ENCODE measurements at places on chromosomes 7 and 10. TPM values are rescaled to one million over a fixed set of nuclear protein-coding genes. Genes with fewer than 3 reads are reported as not detected.

PCDH15 gene
- polyA plus RNA-seq: 1.5 TPM

SVOPL gene
- 5.1 TPM for polyA plus RNA-seq

TSPAN33 gene
- polyA plus RNA-seq: 316 TPM

DDC gene
- polyA plus RNA-seq: 257 TPM

ANXA7 gene
- polyA plus RNA-seq: 129 TPM

GRCh38 chr7:132866144-132866531 is 215.8 kb downstream of the CHCHD3 start:
- no peak for DNase-seq

- peak; percentile 2 for DNase-seq
These were observed 104.3 kb downstream of the TYW1 start for GRCh38 chr7:67100956-67101361.

DNA sequence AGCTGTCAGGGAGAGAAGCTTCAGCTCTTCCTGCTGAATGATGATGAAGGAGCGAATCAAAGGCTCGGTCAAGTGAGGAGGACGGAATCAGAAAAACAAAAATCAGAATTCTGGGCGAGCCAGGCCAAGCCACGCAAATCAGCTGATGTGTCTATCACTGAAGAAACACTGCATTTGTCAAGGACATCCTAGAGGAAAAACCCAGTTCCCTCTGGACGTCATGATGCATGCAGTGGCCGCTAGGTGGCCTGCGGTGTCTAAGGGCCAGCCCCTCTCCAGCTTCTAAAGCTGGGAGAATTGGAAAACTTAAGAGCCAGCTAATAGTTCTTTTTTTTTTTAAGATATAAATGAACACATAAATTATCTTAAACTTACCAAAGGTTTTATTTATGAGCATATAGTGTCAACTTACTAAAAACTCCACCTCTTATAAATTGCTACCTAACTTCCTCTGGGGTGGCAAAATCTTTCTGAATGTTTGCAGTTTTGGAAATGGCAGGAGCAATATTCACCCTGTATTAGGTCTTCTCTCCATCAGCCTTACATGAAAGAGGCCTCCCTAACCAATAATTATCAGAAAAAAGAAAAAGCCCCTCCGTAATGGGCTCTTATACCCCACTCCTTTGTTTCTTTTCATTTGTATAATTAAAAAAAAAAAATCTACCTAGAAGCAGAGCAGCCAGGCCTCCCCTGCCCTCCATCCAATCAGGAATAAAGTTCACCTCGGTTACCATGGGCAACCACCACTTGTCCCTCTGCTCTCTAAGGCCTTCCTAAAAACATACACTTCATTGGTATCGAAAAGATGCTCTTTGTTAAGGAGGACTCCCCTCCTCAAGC is 186.8 kb downstream of the USP6NL start:
- DNase-seq: peak; percentile 81

DNA sequence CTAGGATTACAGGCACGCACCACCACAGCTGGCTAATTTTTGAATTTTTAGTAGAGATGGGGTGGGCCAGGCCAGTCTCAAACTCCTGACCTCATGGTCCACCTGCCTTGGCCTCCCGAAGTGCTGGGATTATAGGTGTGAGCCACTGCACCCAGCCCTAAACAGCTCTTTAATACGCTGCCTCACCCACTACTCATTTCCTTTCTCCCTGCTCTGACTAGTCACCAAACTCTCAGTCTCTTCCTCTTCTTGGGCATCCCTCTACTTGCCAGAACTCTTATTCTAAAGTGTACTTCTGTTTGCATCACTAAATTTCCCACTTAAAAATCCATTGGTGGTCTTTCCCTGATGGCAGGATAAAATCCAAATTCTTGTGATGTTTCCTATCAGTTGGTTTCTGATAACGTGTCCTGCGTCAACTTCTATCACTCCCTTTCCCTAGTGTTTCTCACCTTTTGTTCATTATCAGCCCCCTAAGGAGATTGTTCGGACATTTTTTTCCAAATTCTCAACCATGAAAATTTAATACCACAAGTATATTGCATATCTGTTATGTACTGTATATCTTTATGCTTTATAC is 124.7 kb downstream of the CUBN start:
- no peak for DNase-seq

DNA sequence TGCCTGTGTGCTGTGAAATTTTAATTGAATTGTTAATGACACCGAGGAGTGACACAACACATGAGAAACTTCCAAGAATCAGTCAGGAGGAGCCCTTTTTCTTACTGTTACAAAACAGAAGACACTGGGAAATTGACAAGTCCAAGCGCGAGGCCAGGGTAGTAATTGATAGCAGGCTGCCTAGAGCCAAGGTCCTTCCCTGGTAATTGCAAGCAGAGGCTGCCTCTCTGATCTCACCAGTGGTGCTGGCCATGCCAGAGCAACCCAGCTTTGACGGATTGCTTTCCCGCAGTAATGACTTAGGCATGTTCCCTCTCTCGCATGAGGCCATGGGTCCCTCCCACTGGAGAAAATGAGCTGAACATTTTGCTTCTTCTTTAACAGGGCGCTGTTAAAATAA is 111.5 kb downstream of the LRMDA start:
- DNase-seq: peak; percentile 75

GRCh38 chr10:35398355-35398754 is 62.0 kb downstream of the CCNY start:
- no peak for DNase-seq

- DNase-seq: no peak
These were observed 54.6 kb downstream of the HTR5A start for GRCh38 chr7:155124706-155125105.

All from kidney (tissue), 22 donors.